Stimulated activated CD8-positive, alpha-beta memory T cell treated with anti-CD3 and anti-CD28 coated beads, Interleukin-15, amount 100 ng/mL, for 4 hours (primary cell): ENCODE measurements at places on chromosomes 4 and X.

DNA sequence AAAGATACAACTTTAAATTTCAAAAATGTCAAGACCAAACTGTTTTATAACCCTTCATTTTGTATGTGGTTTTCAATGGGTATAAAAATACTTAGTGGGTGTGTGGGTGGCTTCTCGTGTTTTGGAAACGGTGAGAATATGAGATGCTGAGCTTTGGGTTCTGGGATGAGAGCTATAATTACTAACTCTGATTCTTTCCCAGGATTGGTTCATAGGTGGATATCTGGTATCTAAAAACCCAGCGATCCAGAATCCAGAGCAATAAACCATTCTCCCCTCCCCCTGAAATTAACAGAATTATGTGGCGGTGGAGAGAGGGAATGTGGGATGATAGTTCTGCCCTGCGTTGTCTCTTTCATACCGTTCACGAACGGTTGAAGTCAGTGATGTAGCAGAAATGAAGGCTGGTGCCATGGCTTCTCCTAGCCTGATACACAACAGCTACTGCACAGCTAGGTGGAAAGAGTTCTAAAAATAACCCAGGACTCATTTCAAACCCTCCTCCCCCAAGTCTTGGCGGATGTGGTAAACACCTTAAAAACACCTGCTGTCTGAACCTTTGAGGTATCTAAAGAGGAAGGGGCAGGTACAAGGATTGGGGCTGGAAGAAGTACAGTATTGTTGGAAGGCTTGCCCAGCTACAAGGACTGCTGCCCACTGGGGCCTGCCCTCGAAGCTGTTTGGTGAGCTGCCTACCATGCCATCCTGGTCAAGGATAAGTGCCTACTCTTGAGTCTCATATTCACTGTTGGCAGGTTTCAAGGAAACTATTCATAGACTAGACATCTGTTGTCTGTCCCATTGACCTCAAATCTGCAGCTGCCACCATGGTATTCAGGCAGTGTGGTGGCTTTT lies 44.5 kb downstream of the SEPTIN11 start:
- DNase-seq: no peak

DNA sequence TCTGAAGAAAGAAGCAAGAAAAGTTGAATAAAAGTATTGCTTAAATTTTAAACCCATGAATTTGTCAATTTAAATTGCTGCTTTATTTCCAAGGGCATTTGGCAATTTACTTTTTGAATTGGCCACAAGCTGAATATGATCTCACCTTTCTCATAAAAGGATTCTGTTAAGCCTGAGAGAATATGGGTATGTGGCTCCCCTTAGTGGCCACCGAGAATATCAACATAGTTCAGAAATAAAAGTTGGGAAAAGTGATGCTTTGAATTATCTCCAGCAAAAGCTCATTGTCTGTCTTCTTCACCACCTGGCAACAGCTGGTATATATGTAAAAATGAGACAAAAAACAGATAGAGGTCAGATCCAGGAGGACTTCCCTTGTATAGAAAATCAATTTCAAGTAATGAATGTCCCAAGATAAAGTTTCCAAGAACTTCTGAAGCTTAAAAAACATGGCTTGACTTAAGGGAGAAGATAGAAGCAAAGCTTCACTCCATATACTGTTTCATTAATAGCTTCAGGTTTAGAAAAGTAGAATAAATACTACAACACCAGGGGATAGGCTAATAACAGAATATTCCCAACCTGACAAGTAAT lies 290.7 kb upstream of the FAM241A start:
- no peak for DNase-seq

- DNase-seq: no peak
Observed at GRCh38 chr4:69909195-69909594, 21.7 kb upstream of the CSN1S1 start.

DNA sequence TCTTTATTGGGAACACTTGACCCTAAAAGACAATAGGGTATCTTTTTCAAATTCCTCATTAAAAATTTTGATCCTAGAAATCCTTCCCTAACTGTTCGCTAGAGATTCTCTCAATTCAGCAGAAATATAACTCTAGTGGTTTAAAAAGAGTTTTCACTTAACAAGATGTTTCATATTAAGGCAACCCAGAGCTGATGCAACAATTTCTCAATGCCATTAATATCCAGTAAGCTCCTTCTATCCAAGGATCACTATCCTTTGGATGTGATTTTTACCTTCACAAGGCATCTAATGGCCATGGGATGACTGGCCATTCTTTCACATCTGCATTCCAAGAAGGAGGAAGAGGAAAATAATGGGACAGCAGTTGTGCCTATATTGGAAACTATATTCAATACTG lies 183.4 kb downstream of the ANKRD50 start:
- DNase-seq: no peak

DNA sequence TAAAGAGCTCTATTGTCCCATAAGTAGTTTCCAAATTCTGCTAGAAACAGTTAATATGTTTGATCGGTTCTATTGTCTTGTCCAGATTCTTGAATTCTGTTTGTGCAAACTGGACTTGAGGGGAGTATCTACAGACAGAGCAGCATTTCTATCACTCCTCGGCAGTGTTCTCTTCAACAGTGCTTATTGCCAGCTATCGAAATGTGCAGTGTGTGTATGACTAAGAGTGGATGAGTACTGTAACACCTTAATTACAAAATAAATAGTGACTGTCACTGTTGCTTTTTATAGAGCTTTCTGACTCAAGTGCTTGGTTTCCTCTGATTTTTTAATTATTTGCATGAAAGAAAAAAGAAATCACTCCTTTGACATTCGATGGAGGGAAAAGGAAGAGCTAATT lies 274.6 kb downstream of the RPA4 start:
- no peak for DNase-seq

- no peak for DNase-seq
Observed at GRCh38 chrX:86014421-86014820, 32.9 kb downstream of the CHM start.
